Stimulated activated CD4-positive, alpha-beta T cell treated with anti-CD3 and anti-CD28 coated beads, Interleukin-4, amount 100 ng/mL, for 4 hours (primary cell): ENCODE measurements at places on chromosomes 11 and 22.

GRCh38 chr11:87353771-87354345 lies 316.1 kb downstream of the TMEM135 start:
- DNase-seq: no peak

DNA sequence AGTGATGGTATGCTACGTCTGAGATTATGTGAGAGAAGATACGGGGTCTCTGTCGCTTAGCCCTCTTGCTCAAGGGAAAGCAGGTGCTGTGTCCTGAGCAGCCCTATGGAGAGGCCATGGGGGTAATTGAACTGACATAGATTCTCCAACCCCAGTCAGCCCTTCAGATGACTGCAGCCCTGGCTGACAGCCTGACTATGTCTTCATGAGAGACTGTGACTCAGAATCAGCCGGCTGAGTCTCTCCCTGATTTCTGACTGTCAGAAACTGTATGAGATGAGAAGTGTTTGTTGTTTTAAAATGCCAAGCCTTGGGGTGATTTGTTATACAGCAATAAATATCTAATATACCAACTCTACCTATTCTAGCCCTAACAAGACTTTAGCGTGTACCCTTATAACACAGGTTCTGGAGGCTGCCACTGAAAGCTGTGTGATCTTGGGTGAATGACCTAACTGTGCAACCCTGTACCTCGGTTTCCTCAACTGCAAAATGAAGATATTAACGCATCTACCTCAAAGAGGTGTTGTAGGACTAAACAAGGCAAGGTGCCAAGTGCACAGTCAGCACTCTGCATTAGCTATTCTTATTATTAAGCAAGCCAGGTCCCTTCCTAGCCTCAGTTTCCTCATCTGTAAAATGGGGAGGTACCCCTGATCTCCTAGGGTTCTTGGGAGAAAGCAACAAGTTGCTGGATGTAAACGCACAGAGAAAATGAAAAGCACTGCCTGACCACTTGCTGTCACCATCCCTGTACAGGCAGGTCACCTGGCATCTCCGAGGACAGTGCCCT lies 24.9 kb downstream of the SLC43A1 start:
- no peak for DNase-seq

GRCh38 chr11:5284637-5285036 lies 14.9 kb upstream of the HBE1 start:
- no peak for DNase-seq

- DNase-seq: no peak
These were observed 274.3 kb downstream of the DDX10 start for GRCh38 chr11:108939135-108939534.

DNA sequence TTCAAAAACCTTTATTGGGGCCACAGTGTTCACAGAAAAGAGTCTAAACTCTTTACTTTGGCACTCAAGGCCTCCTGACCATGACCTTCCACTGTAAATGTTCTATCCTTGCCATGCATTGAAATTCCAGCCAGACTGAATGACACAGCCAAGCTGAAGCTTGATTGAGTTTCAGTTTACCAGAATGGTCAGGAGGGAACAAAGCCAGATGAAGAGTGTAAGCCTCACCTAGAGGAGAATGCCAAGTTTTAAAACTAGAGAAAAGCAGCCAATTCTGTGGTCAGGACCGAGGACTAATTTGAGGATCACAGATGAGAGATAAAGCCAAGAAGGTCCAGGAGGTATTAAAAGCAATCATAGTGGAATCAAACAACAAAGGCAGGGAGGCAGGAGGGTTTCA lies 215.3 kb downstream of the KCNA4 start:
- DNase-seq: no peak

GRCh38 chr11:312092-312816 lies 1.6 kb upstream of the IFITM1 start:
- DNase-seq: peak; percentile 57

- no peak for DNase-seq
These were observed 5.1 kb downstream of the DGCR2 start for GRCh38 chr22:19117111-19117512.

GRCh38 chr11:37504921-37505320 lies 906.9 kb upstream of the RAG2 start:
- DNase-seq: no peak

- no peak for DNase-seq
These were observed 108.1 kb downstream of the TSPAN18 start for GRCh38 chr11:44834846-44835245.

DNA sequence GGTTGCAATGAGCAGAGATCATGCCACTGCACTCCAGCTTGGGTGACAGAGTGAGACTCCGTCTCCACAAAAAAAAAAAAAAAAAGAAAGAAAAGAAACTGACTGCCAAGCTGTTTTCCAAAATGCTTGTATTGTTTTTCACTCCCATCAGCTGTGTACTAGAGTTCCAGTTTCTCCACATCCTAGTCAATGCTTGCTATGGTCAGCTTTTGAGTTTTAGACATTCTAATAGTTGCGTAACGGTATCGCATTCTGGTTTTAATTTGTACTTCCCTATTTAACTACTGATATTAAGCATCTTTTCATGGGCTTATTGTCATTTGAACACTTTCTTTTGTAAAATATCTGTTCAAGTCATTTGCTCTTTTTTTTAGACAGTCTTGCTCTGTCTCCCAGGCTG lies 55.7 kb downstream of the TSPAN18 start:
- no peak for DNase-seq

DNA sequence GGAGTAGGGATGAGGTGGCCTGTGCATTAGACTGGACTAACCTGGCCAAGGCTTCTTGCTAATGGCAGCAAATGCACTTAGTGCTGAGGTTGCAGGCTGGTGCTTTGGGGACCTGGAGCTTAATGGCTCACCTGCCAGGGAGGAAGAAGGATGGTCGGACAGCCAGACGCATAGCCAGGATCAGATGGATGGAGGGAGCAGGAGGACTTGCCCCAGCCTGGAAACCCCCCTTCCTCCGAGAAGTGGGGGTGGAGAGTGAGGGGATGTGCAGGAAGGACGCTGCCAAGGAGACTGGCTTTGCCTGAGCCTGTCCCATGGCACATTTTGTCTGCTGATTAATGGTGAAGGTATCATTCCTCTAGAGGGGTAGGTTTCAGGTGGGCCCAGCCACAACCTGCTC lies 17.9 kb downstream of the IGLL1 start:
- no peak for DNase-seq

DNA sequence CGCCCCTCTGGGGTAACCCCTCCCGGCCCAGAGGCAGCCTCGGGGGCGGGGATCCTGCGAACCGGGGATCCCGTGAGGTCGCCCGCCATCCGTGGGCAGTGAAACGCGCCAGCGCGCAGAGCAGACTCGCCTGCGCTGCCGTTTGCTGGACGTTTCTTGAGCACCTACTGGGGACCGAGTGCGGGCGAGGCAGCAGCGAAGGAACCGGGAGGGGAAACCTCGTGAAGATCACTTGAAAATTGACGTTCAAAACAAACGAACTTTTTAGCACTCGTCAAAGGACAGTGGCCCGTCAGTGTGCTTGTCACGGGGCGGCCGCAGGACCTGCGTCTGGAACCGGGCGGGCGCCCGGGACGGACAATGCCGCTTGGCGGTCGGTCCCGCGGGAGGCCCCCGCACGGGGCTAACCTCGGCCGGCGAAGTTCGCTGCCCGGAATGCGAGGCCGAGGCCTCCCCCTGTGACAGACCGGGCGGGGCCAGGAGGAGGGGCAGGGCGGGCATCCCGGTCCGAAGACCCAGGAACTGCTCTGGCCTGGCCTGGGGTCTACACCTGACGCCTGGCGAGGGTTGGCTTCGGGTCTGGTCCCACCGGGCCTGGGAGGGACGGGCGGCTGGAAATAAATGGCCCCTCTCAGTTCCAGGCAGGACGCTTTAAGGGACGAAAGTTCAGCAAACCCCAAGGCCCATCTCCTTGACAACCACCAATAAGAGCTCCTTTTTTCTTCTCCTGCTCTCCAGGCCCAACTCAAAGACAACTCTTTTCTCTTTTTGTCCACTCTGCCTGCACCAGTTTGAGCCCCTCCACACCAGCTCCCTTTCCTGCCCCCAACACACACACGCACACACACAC lies 723 bp upstream of the SCUBE1 start:
- no peak for DNase-seq

- no peak for DNase-seq
These were observed 14.7 kb downstream of the ZBTB44 start for GRCh38 chr11:130299978-130300377.
